ENCODE measurements at places on chromosomes 16 and 17.

DNA sequence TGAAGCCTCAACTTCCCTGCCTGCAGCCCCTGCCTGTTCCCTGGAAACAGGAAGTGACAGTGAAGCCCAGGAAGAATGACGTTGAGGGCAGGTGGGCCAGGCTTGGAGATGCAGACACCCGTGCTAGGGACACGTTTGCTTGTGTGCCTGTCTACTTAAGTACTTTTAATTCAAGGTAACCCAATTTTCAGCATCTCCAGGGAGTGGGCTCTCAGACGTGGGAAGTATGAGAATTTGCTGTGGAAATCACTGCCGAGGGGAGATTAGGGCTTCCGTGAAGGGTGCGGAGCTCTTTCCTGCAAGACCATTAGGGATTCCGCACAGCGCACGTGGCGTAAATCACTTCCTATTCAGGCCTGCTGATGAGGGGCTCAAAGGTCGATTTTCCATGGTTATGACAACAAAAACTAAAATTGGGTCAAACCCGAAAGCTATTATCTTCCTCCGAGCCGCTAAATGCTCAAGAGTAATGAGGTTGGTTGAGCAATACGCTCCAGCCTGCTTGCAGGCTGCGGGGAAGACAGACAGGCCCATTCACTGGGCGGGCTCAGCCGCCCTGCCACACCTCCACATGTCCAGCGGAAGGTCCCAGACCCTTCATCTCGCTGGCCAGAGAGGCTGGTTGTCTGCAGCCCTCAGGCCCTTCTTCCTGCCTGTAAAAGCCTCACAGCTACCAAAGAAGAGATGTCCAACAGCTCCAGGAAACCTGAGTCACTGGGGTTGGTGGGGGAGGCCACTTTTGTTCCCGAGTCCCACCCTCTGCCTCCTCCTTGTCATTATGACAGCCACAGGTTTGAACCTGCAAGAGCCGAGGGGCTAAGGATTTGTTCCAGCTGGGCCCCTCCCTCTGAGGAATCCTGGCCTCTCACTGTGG, 109.9 kb downstream of the RBFOX3 start:
- DNase-seq: no peak

DNA sequence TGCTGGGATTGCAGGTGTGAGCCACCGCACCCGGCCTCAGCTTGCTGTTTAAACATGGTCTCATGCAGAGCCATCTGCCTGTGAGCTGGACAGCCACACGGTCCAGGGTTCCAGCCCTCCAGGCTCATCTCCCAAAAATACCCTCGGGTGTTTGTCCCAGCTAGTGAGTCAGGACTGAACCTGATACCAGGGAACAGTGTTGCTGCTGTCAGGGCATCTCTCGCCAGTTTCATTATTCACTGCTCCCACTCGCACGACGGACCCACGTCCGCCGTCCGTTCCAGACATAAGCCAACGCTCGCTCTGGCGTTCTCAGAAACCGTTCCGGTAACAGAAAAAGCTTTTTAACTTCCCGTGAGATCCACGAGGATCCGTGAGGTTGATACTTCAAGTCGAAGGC, 77.6 kb downstream of the NXN start:
- DNase-seq: no peak

DNA sequence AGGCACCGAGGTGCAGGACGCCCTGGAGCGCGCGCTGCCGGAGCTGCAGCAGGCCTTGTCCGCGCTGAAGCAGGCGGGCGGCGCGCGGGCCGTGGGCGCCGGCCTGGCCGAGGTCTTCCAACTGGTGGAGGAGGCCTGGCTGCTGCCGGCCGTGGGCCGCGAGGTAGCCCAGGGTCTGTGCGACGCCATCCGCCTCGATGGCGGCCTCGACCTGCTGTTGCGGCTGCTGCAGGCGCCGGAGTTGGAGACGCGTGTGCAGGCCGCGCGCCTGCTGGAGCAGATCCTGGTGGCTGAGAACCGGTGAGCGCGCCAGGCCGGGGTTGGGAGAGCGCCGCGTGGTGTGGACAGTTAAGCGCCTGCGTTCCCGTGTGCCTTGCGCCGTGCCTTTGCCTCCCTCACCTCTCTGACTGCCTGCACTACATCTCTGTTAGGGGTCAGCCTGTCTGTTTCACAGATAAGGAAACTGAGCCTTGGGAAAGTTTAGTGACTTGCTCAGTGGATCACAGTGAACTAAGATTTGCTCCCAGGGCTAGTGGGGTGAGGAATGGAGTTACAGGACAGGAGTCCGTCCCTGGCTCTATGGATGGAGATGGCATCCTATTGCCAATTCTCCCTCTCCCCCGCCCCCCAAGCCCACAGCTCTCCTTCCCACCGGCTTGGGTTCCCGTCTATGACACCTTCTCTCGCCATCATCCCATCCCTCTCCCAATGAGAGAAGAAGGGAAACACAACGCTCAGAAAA, 880 bp downstream of the SARM1 start:
- DNase-seq: no peak

DNA sequence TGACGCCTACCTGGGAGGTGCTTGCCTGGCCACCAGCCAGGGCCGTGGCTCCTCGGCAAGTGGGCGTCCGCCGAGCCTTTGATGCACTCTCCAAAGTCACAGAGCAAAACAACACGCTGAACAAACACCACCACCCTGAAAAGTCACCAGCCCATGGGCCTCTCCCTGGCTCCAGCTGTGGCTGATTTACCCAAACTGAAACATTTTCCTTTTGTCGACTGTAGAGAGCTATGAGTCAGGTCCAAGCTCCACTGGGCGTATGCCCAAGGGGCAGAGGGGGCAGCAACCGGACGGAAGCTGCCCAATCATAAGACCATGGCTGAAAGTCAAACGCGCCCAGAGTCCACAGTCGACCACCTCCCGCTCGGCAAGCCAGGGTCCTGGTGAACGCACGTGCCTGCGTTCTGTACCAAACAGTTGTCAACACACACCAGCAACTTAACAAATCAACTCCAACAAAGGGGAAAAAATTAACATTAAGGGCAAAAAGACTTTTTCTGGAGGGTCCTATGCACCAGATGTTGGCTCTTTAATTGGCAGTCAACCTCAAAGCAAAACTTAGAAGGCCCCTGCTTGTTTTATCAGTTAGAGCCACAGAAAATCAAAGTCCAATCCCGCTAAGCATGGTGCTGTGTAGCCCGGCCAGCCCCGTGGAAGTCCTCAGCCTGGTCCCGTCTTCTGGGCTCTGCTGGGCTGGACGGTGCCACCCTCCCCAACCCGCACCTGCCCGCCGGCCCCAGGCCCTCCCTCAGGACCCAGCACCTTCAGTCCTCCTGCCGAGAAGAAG, 47.3 kb downstream of the TBC1D16 start:
- peak; percentile 96 for DNase-seq

- DNase-seq: peak; percentile 65
Observed at GRCh38 chr17:6927290-6928126, 68.3 kb upstream of the ALOX12 start.

DNA sequence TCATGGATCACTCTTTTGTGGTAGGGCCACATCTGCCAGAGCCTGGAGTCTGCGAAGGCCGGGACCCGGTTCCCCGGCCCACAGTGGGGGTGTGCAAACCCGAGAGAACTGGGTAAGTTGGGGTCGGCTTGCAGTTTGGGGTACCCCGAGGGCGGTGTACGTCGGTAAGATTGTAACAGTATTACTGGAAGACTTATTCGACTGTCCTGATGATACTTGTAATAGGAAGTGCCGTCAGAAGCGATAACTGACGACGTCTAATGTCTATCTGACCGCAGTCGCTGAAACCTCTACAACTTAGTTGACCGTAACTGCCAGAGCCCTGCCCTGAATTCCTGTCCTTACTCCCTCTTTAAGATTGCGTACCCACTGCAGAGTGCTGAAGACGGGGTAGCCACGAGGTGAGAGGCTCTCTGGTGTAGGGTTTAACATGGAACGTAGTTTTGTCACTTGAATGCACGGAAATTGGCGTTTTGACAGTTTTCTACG, 24.0 kb downstream of the TRPV2 start:
- DNase-seq: peak; percentile 41

DNA sequence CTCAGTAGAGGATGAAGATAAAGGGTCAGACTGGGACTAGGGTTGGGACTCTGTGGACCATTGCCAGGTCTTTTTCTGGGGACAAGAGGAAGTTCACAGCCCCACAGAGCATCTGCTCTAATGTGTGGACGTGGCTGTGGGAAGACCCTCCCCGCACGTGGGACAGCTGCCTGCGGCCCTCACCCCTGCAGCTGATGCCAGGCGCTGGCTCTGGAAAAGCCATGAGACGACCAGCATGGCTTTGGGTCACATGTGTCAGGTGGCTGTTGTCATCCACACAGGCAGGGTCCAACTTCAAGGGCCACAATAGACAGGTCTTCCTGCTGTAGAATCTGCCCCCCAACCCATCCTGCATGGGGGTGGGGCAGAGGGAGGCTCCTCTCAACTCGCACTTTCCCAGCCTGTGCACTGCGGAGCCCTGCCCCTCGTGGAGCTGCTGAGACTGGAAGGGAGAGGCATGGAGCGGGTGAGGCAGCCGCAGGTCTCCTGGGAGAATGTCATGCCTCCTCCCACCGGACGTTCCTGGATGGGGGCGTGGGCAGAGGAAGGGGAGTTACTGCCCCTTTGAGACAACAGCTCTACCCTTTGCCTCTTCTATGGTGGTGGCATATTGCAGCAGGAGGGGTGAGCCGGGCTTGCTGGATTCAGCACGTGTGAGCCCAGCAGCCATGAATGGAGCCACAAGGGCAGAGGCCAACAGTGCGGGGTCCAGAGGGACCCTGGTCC, 53.4 kb downstream of the PIMREG start:
- DNase-seq: no peak

GRCh38 chr16:20387978-20388377, 16.6 kb downstream of the PDILT start:
- DNase-seq: no peak

- no peak for DNase-seq
Observed at GRCh38 chr17:66369830-66370229, 67.4 kb downstream of the PRKCA start.

GRCh38 chr16:89540557-89540956, 19.9 kb upstream of the RPL13 start:
- DNase-seq: no peak

GRCh38 chr17:50766222-50767023, 895 bp downstream of the ANKRD40CL start:
- no peak for DNase-seq

DNA sequence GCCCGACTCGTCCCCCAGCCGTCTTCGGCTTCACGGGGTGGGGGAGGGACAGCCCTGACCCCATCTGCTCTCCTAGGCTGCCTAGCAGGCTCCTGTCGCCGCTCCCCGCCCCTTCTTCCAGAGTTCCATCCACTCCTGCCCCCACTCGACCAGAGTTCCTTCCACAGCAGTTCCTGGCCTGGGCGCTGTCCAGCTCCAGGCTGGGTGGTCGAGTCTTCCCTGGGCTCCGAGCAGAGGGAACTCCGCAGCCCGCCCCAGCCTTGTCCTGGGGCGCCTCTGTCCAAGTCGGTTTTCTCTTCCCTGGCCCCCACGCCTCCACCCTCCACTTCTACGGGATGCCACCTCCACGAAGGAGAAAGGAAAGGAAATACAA, 1.4 kb downstream of the PYY start:
- no peak for DNase-seq

DNA sequence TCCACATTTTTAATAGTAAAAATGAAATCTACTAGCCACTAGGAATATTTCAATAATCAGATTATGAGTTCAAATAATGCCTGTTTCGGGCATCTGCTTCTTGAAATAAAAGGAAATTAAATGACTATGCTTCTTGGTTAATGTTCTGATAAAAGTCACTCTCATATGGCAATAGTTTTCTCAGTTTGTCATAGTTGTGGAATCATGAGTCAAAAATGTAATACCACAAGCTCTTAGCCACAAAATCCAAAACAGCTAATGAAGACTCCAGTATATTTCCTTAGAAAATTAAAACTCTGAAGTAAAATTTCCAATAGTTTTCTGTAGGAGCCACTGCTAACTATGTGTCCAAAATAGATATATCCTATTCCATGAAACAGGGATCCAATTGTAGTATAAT, 676.3 kb upstream of the CDH8 start:
- DNase-seq: no peak

DNA sequence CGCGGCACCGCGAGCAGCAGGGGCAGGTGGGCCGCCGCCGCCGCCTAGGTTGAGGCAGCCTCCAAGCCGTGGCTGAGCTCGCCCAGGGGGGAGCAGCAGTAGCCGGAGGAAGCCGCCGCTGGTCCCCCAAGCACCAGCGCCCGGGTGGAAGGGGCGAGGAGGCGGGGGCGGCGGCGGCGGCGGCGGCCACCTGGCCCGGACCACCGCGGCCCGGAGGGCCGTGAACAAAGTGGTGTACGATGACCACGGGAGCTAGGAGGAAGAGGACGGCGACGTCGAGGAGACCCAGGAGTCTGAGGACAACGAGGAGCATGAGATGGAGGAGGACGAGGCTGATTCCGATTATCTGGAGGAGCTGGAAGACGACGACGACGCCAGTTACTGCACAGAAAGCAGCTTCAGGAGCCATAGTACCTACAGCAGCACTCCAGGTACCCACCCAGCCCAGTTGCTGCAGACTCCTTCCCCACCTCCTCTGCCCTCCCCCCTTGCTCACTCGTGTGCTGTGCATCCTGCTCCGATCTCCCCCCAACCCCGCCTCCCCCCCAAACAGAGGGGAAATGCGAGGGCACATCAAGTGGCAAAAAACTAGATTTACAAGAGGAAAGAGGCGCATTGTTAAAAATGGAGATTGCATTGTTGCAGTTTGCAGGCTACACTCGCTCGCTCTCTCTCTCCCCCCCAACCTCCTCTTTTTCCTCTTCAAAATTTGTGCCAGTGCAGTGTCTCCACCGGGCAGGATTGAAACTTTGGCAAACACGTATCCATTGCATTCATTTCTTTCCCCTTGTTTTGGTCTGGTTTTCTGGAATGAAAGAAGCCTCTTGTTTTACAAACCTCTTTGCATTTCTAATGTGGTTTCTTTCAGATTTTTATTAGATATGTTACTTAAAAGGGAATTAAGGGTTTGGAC, 41.8 kb upstream of the AMZ2 start:
- DNase-seq: peak; percentile 31

DNA sequence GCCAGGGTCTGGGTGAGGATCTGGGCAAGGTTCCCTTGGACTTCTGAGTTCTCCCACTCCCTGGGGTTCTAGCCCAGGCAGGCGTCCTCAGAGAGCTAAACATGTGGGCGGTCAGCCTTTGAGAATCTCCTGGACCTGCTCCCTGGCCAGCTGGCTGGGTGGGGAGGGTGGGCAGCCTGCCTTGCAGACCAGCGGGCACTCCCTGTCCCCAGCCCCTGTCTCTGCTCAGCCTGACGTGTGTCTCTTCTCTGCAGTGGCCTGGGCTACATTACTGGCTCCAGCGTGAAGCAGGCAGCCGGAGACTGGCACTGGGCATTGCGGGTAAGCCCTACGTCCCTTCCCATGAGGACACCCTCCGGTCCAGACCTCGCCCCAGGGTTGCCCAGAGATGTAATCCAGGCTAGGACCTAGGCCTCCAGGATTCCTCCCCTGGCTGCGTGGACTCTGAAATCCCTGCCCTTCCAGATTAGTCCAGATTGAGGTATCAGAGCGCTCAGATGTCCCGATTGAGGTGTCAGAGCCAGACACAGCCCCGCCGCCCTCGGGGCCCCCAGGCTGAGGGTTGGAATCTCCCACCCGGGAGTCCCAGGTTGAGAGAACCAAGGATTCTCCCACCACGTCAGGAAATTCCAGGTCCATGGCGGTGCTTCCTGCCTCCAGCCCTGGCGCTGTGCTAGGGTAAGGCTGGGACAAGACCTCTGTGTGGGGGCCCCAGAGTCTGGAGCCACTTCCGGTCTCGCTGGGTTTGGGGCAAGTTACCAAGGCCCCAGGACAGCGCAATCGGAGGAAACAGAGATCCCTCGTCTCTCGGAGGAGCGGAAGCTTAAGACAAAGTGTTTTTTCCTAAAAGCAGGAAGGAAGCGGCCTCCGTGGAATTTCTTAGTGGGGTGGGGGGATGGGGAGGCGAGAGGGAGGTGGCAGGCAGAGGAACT, 24.1 kb downstream of the MYBBP1A start:
- no peak for DNase-seq

All from SW480 (cell line).